Inflammatory macrophage treated with lipopolysaccharide for 1 hour (primary cell): ENCODE measurements at places on chromosomes 1 and 21.

DNA sequence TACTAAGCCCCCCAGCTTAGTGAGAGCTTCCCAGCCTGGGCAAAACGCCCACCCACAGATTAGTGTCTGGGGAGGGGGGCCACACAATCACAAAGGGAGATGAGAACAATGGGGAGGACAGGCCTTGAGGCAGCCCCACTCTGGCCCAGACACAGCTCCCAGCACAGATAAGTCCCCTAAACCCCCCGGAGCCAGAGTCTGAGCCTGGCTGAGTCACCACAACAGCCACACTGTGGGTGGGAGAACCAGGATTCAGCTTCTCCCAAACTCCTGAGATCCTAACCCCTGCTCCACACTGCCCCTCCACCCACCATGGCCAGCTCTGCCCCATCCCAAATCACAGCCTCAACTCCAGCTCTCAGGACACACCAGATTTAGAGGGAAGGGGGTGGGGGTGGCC is 4.2 kb downstream of the NECTIN4 start:
- no peak for DNase-seq

DNA sequence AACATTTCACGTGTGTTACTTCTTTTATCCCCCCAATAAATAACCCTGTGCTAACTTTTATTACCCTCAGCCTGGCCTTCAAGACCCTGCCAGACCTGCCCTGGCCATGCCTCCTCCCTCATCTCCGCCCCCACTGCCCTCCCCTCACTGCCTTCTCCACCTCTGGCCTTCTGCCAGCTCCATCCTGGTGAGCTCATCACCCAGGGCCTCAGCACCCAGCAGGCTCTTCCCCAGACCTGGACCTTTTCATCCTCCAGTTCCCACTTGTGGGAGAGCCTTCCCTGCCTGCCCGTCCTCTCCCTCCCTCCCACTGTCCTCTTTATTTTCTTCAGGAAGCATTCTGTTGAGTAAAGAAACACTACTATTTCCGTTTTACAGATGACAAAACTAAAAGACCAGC is 72.0 kb downstream of the SLC66A1 start:
- DNase-seq = no peak

DNA sequence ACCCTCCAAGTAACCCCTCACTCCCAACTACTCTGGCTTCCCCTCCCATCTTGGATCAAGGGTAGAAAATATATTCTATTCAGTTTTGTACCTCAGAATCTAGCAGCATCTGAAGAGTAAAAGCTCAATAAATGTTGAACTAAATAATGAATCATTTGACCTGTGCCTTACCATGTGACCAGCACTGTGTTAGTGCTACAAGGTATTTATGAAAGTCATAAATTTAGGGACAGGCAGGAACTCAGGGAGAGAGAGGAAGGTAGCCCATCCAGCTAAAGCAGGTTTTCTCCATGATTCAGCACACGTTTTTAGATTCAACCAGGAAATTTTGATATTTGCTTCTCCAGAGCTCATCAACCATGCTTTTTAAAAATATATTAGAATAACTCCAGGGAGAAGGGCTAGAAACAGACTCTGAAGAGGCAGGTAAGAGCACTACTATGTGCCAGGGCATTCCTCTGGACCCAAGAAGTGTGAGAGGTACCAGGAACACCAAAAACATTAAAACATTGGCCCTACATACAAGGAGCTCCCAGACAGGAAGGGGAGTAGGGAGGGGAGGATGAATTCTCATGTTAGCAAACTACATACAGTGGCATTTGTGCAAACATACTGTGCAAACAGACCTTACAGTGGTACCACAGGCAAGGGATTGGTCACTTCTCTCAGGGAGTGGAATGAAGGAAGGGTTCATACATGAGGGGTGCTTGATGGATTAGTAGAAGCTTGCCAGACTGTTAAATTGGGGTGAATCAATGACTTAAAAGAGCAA is 64.3 kb downstream of the FYB2 start:
- no peak for DNase-seq

GRCh38 chr1:180945551-180945950 is 32.9 kb downstream of the KIAA1614 start:
- no peak for DNase-seq

DNA sequence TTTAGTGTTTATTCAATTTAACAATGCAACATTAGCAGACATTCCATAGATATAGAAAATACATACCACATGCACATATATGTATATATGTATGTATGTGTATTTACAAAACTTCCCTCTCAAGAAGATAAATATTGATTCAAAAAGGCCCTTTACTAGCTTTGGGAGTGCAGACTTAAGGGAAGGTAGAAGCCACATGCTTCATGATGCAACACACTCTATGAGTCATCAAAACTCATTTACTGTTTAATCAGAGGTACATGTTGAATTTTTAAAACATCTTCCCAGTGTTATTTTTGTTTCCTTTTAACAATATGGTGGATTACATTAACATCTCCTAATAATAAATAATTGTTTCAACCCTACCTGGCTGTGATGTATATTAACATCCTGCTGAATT is 61.4 kb upstream of the KIRREL1 start:
- peak; percentile 51 for DNase-seq

GRCh38 chr1:41285818-41286217 is 43.7 kb upstream of the SCMH1 start:
- DNase-seq = no peak

DNA sequence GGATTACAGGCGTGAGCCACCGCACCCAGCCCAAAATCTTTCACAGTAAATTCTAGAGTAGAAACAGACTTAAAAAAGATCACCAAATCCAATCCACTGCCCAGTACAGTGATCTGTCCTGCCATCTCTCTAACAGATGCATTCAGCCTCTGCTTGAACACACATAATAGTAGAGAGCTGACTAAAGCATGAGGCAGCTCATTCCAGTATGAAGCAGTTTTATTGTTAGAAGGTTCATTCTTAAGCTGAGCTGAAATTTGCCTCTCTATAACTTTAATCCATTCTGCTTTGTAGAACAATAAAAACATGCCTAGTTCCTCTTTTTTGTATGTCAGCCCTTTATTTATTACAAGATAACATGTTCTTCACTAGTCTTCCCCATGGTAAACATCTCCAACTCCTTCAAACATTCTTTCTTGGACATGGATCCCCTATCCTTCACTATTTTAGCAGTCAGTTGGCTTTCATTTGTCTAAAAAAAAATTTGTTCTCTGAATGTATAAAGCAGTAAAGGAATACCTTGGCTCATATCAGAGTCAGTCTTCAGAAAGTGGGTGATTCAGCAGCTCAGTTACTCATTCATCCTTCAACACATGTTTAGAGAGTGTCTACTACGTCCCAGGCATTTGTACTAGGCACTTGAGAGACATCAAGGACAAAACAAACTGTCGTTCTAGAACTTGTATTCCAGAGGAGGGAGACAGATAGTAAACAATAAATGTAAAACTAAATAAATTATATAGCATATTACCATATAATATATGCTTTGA is 10.7 kb upstream of the PTBP2 start:
- DNase-seq = no peak

- DNase-seq = peak; percentile 95
These were observed 59.9 kb downstream of the TOR3A start for GRCh38 chr1:179141592-179142251.

GRCh38 chr1:178686407-178686806 is 38.6 kb upstream of the RALGPS2 start:
- DNase-seq = no peak

GRCh38 chr1:225754940-225755641 is 22.5 kb upstream of the SRP9 start:
- DNase-seq = no peak

- DNase-seq = no peak
These were observed 158.6 kb downstream of the MIS18A start for GRCh38 chr21:32120230-32120629.

GRCh38 chr1:150121236-150121862 is 28.4 kb upstream of the PLEKHO1 start:
- DNase-seq = no peak

DNA sequence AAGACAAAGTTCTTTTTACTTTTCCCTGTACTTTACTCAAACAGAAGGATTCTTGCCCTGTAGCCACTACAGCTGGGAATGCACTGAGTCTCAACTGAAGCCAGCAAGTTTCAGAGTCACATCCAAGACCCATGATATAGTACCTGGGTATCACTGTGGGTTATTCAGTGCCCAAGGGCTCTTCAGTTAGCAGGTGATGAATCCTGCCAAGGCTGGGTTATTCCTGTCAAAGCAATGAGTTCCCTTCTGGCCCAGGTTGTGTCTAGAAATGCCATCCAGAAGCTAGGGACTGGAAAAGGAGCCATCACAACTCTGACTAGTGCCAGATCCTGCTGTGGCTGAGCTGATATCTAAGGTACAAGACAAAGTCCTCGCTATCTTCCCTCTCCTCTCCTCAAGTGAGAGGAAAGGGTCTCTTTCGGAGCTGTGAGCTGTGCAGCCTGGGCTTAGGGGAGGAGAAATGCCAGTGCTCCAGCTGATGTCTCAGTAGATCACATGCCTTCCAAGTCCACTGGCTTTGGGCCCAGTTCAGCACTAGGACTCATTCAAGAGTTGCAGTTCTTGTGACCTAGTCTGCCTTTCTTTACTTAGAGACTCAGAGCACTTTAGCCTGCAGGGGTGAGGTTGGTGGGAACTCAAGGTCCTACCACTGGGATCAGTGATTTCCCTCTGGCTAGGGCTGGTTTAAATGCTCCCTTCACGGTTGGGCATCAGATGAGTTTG is 369.4 kb downstream of the TBX15 start:
- DNase-seq = no peak

GRCh38 chr21:45253180-45253579 is 34.5 kb downstream of the POFUT2 start:
- no peak for DNase-seq

- no peak for DNase-seq
These were observed 134.3 kb downstream of the PIK3R3 start for GRCh38 chr1:45998020-45998617.

- no peak for DNase-seq
These were observed 159.2 kb downstream of the TRABD2B start for GRCh38 chr1:47837866-47838561.

- no peak for DNase-seq
These were observed 207.9 kb downstream of the PTPRU start for GRCh38 chr1:29444081-29444715.
